NCI-H187 (cell line): ENCODE measurements at places on chromosomes 5 and 9.
A peak's percentile ranks its signal among the peaks of the same experiment; 100 is the strongest.

- DNase-seq, result no peak
These were observed 5.7 kb downstream of the SPRY4 start for GRCh38 chr5:142319105-142319504.

DNA sequence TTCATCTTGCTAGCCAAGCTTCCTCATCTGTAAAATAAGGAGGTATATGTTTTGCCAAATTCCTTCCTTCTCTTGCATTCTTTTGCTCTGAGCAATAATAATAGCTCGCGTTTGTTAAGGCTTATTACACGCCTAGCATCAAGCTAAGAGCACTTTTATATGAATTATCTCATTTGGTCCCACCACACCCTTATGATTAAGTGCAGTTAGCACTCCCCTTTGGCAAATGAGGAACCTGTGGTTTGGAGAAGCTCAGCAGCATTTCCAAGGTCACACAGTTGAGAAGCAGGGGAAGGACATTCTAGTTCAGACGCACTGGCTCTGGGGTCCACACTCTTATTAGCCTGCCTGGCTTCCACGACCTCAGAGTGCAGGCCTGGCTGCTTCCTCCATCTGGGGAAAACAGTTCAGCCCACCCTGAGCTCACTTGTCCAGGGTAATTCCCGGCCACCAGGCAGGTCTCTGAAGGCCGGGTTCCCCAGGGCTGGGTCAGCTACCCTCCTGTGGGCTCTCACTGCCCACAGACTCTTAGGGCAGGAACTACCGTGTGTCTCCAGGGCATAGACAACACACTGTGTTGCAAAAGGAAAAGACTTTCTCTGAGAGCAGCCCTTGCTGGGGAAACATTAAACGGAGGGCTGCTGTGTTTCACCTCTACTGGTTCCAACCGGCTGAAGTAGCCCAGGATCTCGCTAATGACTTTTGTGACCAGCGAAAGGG lies 9.9 kb upstream of the FBP1 start:
- DNase-seq, result no peak

- DNase-seq, result no peak
These were observed 260.4 kb downstream of the ARL15 start for GRCh38 chr5:54049963-54050362.

DNA sequence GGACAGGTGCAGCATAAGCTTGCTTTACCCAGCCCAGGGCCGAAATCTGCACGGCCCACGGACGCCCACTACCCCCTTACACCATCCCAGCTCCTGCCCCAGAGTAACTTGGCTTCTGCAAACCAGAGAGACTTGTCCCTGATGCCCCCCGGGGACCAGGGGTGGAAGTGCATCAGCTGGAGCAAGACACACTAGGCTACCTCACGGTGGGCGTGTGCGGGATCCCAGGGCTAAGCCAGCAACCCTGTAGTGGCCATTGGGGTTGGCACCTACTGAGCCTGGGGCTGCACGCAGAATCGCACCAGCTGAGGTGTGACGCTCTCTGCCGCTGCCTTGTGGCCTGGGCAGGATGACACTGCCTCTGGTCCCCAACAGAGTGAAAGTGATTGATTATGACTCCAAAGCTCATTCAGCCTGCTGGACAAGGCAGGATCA lies 6.1 kb upstream of the ZNF79 start:
- no peak for DNase-seq

- no peak for DNase-seq
These were observed 498.8 kb upstream of the CDH18 start for GRCh38 chr5:20486826-20487225.

- no peak for DNase-seq
These were observed 423.8 kb downstream of the BNC2 start for GRCh38 chr9:16446636-16447035.

DNA sequence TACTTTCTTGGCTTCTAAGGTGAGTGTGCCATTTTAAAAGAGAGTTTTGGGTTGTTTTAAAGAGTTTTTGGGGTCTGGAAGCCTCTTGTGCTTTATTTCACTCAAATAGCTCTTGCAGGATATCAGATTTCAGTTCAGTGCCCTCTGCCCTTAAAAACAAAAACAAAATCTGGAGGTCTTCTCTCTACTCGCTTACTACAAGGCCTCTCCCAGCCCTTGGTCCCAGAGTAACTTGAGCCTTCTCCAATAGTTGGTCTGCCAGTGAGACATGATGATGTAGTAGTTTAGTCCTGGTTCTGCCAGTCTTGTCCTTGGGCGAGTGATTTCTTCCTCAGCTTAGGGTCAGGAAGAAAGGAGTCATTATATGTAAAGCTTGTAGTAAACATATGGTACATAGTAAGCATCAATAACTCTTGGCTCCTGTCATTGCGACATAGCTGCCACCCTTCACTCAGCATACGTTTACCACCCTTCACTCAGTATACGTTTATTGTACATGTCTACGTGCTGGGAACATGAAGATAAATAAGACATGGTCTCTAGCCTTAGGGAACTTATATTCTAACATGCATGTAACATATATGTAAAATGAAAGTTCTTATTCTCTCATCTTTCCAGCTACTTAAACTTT lies 147.6 kb downstream of the MAN2A1 start:
- DNase-seq, result no peak

DNA sequence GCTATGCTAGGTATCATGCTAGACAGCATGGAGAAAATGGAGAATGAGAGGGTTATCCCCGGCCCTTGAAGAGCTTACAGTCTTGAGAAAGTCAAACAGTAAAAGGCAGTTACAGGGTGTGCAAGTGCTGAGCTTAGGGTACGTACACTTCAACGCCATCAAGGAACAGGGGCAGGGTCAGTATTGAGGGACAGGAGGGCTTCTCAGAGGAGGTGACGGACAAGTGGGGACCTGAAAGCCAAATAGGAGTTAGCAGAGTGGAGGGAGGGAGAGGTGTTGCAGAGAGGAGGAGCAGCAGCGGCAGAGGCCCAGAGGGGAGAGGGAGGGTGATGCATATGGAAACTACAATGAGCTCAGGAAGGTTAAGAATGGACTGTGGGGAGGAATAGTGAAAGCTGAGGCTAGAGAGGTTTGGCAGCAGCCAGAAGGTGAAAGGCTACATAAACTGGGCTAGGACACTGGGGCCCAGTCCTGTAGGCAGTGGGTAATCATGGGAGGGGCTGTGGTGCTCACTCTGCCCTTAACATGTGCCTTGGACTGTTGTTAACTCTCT lies 88.0 kb downstream of the NRG2 start:
- no peak for DNase-seq

GRCh38 chr9:111621895-111622480 lies 9.1 kb upstream of the DNAJC25 start:
- no peak for DNase-seq

DNA sequence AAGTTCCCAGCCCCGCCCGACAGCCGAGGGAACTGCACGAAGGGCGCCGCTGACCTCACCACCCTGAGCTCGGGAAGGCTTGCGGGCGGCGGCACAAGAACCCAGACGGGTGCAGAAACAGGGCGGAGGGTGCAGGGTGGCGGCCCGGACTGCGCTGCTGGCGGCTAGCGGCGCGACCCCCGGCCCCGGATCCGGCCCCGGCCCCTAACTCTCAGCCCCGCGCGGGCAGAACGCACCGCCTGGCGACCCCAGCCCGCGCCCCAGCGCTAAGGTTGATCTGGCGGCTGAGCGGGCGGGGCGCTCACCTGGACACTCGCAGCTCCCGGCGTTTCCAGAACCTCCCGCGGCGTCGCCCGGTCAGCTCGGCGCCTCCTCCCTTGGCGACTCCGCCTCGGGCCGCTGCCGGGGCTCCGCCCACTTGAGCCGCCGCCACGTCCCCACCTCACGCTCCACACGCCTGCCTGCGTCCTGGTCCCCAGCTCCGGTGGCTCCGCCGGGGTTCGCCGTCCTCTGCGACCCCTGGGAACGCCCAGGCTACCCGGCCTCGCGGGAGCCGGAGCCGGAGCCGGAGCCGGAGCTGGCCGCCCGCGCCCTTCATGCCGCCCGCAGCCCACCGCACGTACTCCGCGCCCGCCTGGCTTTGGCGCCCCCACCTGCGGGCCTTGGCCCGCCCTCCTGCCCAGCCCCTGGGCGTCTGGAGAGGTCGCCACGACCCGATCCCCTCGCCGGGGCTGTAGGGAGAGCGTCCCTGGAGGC lies at the start of gene P4HA2:
Gene P4HA2, minus strand, starts transcription at position 369 of the 756 bp plus-strand sequence. CDS start 9,227 bp downstream, outside the sequence.
- peak; percentile 28 for DNase-seq

- no peak for DNase-seq
These were observed 166.6 kb downstream of the ELAVL2 start for GRCh38 chr9:23659346-23660006.

- no peak for DNase-seq
These were observed 307.9 kb downstream of the CSNK1G3 start for GRCh38 chr5:123819833-123820232.

- no peak for DNase-seq
These were observed 4.1 kb upstream of the CAVIN4 start for GRCh38 chr9:100573655-100574260.

DNA sequence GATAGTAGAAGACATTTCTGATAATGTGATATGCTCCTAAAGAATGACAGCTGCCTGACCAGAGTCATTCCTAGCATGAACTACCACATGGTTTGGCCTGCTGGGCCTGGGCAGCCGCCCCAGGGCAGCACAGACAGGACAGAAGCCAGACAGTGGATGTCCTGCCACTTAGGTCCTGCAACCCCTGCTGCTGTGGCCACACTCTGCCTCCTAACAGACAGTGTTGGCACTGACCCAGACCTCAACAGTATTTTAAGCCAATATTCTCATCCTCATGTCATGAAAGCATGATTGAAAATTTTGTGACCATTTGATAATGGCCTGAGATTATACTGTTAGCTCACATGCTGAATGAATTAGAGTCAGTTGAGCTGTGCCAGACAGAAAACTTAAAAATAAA lies 15.8 kb downstream of the CENPP start:
- no peak for DNase-seq

GRCh38 chr5:76332611-76333205 lies 70.4 kb upstream of the IQGAP2 start:
- DNase-seq, result no peak

GRCh38 chr5:80822640-80823039 lies 137.5 kb upstream of the RASGRF2 start:
- no peak for DNase-seq

DNA sequence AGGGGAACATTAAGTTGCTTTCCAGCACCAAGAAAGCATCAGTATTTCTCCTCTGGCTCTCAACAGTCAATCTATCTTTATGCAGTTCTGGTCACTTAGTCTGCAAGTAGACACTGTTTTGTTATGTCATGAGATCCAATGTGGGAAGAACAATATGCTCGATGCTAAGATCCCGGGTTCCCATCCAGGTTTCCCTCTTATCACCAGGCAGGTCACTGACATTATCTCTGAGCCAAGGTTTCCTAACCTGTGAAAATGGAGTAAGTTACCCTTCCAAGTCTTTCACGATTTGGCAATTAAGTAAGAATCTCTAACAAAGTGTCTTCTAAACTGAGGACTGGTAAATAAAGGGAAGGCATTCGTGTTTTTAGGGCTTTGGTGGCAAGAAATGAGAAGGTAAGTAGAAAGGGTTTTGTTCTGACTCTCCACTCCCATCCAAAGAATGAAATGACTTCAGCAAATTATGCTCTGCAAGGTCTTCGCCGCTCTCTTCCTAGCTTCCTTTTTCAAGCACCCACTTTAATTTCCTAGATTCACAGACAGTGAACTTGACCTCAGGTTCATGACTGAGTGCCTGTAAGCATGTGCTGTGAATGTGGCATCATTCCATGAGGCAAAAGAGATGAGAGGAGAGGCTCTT lies 86.4 kb downstream of the DCP2 start:
- DNase-seq, result no peak

DNA sequence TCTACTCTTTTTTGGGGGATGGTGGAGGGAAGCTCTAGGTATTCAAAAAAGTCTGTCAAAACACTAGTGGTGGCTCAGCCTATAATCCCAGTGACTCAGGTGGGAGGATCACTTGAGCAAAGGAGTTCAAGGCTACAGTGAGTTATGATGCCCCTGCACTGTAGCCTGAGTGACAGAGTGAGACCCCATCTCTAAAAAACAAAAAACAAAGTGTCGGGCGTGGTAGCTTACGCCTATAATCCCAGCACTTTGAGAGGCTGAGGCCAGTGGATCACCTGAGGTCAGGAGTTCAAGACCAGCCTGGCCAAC lies 15.8 kb upstream of the SLC35D2 start:
- no peak for DNase-seq

DNA sequence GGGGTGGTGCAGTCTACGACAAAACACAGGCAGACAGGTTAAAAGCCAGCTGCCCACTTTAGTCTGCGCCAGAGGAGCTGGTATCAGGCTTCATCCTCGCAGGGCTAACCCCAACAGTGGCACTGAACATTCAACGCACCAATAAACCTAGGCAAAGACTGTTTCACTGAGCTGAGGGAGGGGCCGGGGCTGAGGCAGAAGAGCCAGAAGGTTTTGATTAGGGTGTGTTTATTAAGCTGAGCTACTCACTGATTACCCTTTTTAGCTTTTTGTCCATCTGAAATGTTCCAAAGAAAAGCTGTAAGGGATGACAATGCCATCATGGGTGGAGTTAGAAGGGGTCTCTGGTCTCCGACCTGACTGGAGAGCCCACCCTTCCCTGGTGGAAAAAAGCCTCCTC lies 1.4 kb downstream of the ZMYND19 start:
- no peak for DNase-seq

GRCh38 chr5:65199993-65200675 lies 281.6 kb downstream of the ADAMTS6 start:
- DNase-seq, result no peak

GRCh38 chr5:131198625-131199024 lies 27.9 kb downstream of the LYRM7 start:
- no peak for DNase-seq

GRCh38 chr9:86043999-86044398 lies 55.4 kb downstream of the GOLM1 start:
- DNase-seq, result no peak

GRCh38 chr5:71767661-71768060 lies 48.6 kb downstream of the CARTPT start:
- no peak for DNase-seq

GRCh38 chr9:92637886-92638620 lies 31.9 kb downstream of the IPPK start:
- DNase-seq, result no peak

GRCh38 chr9:87382900-87383299 lies 114.8 kb upstream of the DAPK1 start:
- no peak for DNase-seq

DNA sequence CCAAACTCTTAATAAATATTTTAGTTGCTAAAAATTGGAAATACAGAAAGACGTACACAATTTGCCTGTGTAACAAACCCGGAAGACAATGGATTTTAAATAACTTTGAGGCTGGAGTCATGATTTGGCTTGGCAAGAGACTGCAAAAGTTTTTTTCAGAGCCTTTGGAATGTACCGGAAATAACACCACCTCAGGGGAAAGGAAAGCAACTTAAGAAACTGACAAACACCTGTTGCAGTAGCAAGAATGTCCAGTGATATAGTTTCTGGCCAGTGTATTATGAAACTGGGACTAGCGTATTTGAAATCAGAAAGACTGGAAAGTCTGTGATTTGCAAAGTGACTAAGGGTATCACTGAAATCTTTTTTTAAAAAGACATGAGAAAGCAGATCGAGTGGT lies 842 bp downstream of the MUSK start:
- DNase-seq, result no peak

DNA sequence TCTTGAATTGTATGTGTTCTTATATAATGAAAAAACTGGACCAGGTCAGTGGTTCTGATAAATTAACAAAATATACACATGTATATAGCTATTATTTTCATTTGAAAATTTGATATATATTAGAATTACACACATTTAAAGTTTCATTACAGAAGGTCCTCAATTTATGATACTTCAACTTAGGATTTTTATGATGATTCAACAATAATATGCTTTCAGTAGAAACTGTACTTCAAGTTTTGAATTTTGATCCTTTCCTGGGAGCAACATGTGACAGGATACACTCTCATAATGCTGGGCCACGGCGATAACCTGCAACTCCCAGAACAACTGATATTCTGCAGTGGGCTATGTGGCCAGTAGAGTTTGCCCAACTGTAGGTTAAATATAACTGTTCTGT lies 344.7 kb downstream of the TAF11L14 start:
- DNase-seq, result no peak

GRCh38 chr5:522899-523440 lies 1.3 kb downstream of the SLC9A3 start:
- peak; percentile 87 for DNase-seq
